Activated CD4-positive, alpha-beta T cell treated with anti-CD3 and anti-CD28 coated beads, Interleukin-2, amount 50 U/mL, for 24 hours (primary cell): ENCODE measurements at places on chromosomes 12 and 14.

- no peak for DNase-seq
These were observed 3.1 kb upstream of the ACTR6 start for GRCh38 chr12:100197486-100197885.

GRCh38 chr14:33029511-33029910 lies 90.8 kb downstream of the NPAS3 start:
- no peak for DNase-seq

DNA sequence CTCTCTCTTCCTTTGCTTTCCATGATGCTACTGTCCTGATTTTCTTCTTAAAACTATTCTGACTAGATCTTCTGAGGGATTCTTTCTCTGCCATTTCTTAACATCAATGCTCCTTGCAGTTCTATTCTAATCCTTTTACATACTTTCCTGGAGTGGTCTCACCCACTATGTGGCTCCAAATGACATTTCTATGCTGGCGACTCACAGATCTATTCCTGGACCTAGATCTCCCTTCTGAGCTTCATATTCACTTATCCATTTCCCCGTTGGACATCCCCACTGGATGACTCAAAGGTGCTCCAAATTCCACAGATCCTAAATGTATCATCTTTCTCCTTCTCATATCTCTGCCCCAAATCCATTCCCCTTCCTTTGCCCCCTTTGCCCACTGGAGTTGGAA lies 4.1 kb downstream of the TEP1 start:
- no peak for DNase-seq

DNA sequence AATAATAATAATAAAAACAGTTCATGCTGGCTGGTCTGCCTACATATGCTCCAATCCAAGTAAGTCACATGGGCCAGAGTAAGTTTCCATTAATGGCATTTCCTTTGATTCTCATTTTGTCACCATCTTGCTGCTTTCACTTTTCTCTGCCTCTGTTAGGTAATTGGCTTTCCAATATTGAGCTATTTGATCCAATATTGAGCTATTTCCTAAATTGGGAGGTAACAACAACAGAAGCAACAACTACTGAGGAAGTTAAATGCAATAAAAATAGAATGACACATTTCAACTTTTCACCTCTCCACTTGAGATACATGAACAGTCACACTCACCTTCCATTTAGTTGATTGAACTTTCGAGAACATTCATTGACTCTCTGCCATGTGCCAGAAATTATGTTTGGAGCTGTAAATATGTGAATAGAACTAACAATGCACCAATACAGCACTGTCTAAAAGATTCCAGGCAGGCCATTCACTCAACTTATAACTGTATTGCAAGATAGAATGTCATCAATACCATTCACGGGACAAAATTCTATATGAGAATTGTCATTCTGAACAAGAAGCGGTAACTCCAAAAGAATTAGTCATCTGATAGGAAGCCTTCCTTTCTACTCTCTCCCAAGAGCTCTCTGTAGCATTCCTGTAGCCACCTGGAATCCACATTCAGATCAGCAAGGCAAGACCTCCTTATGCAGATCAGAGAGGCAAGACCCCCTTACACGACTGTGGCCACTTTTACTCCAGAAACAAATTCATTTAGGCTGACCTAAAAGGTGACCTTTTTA lies 136.4 kb downstream of the PHLDA1 start:
- DNase-seq: no peak

GRCh38 chr12:32828120-32828519 lies 68.5 kb downstream of the PKP2 start:
- no peak for DNase-seq

GRCh38 chr12:107801150-107801549 lies 26.6 kb downstream of the ASCL4 start:
- no peak for DNase-seq

DNA sequence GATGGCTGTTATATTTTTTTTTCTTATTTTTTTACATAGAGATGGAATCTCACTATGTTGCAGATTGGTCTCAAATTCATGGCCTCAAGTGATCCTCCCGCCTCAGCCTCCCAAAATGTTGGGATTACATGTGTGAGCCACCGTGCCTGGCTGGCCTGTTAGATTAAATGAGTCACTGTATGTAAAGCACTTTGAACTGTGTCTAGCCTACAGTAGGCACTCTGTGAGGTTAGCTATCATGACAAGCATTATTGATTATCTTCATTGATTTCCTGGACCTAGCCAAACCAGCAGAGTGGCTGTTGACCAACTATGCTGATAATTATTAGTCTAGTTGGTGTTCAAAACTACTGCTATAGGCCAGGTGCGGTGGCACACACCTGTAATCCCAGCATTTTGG lies 42.6 kb downstream of the ARF6 start:
- no peak for DNase-seq
